ENCODE measurements at places on chromosomes 13 and 19.

DNA sequence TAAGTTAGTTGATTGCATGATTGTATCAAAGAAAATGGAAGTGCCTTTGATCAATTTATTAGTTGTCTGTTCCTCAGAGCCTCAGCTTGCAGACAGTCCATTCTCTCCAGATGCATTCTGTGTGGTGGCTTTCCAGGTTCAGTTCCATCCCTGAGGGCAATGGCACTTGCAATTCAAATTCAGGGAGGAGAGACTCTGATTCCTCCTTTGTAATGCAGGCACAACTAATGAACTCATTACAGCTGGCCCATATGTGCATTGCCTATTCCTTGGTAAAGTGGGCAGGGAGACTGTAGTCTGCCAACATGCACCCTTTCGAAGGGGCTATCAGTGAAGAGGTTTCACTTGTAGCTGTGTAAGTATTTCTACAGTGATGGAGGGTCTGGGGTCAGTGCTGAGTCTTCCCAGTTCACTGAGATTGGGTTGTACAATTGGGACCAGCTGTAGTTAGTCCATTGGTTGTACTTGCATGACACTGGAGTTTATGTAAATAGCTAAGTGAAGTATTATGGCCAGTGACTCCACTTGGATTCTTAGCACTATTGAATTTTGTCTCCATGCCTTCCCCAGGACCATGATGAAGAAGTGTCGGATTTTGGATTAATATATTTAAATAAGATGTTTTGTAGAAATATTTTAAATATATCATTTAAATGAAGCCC is 401.7 kb downstream of the GPC6 start:
- DNase-seq, result no peak

DNA sequence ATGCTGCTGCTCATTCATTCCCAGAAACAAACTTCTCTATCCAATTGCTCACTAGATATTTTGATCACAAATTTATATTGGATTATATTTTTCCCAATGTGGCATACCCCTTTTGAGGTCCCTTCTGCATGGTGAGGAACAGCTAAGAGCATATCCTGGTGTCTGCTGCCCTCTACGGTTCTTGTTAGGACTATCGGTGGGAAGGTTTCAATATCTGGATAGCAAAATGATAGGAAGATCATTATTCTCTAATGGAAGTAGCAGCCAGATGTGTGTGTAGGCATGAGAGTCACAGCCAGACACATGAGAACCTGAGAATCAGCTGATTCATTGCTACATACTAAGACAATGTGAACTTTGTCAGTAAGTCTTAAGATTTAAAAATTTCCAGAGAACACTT is 1422.4 kb upstream of the MIR17HG start:
- peak; percentile 26 for DNase-seq

- no peak for DNase-seq
Observed at GRCh38 chr13:108924541-108924940, 295.1 kb downstream of the MYO16 start.

- peak; percentile 85 for DNase-seq
Observed at GRCh38 chr13:95603887-95604555, 40.5 kb downstream of the DZIP1 start.

DNA sequence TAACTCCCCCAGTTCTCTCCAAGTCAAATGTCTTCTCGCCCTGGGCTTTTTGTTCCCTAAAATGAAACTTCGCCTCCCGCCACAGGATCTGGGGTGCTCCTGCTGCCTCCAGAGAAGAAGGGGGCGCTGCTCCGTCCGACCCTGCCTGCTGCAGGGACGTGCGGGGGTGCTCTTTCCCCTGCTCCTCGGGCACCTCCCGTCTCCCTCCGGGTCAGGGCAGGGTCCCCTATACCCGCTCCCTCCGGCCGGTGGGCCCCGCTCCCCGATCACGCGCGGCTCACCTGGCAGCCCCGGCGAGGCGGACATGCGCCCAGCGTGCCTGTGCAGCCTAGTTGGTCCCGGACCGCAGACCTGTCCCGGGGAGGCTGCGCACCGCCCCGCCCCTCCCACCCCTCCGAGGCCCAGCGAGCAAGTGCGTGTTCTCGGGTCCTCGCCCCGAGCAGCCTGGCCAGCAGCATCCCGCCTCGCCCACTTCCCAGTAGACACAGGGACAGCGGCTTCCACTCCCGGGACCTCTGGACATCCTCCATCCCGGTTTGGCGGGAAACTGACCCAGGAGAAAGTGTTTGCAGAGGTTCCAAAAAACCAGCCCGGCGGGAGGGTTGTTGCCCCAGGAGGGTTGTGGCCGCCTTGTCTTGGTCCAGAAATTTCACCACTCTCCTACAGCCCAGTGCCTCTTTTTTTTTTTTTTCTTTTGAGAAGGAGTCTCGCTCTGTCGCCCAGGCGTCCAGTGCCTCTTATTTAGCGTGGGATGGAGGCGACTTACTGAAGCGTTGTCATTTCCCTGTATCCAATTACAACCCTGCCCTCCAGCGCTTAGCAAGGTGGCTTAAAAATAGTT is at the start of gene OXGR1:
Gene OXGR1, minus strand, starts transcription at position 460 of the 841 bp plus-strand sequence. CDS start 6,717 bp downstream, outside the sequence.
- DNase-seq, result peak; percentile 6

DNA sequence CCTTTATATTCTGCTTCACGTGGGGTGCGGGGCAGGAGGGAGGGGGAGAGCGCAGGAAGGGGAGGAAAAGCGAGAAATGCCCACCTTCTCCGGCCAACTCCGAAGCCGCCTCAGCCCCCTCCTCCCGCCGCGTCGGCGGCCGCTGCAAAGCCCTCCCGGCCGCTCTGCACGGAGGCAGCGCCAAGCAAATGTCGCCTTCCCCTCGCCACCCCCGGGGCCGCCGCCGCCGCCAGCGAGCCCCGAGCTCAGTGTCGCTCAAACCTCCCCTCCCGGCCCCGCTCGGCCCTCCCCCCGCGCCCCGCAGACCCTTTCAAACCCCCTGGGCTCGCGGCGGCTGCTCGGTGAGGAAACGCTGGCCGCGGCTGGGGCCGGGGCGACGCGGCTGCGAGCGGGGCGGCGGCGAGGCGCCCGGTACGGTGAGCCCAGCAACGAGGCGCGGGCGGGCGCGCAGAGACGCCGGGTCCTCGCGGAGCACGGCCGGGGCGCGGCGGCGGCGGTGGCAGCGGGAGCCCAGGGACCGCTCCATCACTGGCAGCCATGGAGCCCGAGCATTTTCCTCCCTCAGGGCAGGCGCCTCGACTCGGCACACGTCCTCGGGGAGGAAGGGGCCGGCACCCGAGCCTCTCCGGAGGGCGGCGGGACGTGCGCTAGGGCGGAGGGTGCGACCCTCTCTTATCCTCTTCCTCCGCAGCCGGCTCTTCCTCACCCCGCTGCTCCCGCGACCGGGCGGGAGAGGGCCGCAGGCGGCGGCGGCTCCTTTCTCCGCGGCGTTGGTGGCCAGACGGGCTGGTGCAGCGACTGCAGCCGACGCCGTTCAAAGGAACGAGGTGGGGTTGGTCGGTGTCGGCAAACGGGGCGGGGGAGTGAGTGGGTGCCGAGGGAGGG is 463 bp upstream of the TSC22D1 start:
- peak; percentile 13 for DNase-seq

GRCh38 chr13:83377491-83377890 is 504.8 kb downstream of the SLITRK1 start:
- DNase-seq, result no peak

DNA sequence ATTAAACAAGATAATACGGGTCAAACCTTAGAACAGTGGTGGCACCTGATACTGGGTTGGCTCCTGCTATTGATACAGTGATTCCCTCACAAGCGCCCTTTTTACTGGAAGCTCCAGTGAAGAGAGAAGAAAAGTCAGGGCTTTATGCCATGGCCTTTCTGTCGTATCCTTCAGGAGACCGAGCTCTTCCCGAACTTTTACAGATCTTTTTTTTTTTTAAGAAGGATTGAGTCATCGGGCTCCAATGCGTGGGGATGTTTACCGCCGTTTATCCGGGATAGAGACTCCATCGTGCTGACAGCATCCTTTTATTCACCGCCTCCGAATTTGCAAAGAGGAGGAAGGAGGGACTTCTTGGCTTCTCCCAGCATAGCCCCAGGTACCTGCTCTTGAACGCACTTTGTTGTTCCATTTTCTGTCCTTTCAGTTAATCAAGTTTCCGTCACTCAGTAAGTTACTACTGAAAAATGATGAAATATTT is 574 bp downstream of the ZNF227 start:
- DNase-seq, result peak; percentile 14

GRCh38 chr13:93339550-93339949 is 112.9 kb downstream of the GPC6 start:
- DNase-seq, result no peak

DNA sequence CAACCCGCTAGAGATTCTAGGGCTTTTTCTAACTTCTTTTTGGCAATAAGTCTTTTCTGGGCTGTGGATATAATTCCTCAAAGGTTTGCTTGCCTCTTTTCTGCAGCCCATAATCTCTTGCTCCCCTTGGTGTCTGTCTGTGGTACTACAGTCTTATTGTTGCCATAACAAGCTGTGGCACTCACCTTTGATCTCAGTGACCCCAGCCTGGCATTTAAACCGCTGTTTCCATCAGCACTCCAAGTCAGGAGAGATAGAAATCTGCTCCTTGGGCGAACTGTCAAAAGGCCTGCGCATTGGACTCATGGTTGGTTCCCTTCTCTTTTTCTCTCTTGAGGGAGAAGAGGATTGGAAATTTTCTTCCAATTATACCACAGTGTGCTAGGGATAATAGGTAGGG is 14.5 kb upstream of the MPHOSPH8 start:
- no peak for DNase-seq

GRCh38 chr13:76813891-76814290 is 72.3 kb downstream of the KCTD12 start:
- DNase-seq, result no peak

GRCh38 chr19:38740932-38741331 is 3.3 kb downstream of the CAPN12 start:
- no peak for DNase-seq
